ENCODE measurements at places on chromosomes 3 and 15.

- no peak for DNase-seq
These were observed 44.5 kb downstream of the NANOGP8 start for GRCh38 chr15:35040339-35041255.

DNA sequence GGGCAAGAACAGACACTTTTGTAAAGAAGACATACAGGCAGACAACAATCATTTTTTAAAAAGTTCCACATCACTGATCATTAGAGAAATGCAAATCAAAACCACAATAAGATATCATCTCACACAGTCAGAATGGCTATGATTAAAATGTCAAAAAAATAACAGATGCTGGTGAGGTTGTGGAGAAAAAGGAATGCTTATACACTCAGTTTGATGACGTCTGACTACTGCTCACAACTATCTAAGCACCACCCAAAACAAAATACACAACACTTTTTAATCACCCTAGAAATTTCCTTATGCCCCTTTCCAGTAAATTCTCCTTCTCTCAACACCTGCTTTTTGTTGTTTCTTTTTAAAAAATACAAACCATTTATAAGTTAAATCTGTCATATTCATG is 228.8 kb downstream of the ISL2 start:
- no peak for DNase-seq

- no peak for DNase-seq
These were observed 10.3 kb downstream of the DCBLD2 start for GRCh38 chr3:98890965-98891910.

DNA sequence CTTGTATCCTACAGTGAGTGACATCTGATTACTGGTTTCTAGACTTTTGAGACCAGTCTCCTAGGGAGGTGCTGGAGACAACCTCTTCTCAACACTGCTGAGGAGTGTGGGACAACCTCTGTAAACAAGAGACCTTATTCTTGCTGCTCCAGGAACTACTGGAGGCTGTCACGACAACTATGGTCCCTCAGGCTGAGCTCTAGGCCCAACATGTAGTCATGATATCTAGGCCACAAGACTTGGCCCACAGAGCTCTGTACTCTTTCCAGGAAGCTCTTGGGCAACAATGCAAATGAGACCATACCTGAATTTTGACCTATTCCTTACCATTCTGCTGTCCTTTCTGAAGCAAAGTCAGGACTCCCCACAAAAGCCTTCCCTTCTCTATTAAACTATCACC is 24.3 kb upstream of the HEG1 start:
- no peak for DNase-seq

- no peak for DNase-seq
These were observed 566.7 kb upstream of the ZNF717 start for GRCh38 chr3:76352051-76352450.

DNA sequence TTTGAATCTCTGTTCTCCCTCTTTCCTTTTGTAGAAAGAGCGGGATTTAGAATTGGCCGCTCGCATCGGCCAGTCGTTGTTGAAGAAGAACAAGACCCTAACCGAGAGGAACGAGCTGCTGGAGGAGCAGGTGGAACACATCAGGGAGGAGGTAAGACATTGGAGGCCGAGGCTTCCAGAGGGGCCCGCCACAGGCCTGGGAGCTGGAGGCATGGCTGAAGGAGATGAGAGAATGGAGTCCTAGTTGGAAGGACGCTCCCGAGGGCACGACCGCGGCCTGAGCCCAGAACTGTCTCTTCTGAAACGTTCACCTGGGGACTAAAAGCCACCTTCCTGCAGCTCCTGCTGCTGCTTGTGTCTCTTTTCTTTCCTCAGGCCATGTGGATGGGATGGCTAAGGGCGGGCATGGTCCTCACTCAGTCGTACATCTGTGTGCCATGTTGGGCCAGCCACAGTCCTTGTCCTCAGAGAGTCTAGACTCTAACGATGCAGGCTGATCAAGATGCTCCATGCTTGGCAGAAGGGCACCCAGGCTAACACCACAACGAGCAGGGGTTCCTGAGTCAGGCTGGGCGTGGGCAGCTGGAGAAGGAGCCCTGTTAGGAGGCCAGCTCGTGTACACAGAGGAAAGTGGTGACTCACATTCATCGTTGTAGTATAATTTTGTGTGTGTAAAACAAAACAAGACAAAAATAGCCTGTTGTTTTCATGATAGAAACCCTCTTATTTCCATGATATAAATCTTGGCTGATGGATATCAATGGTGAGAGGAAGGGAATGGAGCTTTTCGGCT is 81.1 kb downstream of the CCK start:
- no peak for DNase-seq

GRCh38 chr3:49619649-49620048 is 54.5 kb upstream of the APEH start:
- no peak for DNase-seq

- no peak for DNase-seq
These were observed at the start of gene TRIM71 for GRCh38 chr3:32817558-32818228. TRIM71 (plus strand) TSS chr3:32817997; CDS start chr3:32818081, 84 bp downstream.

GRCh38 chr3:27423463-27423862 is 54.3 kb upstream of the NEK10 start:
- no peak for DNase-seq

GRCh38 chr15:74252291-74252690 is 16.2 kb downstream of the CCDC33 start:
- DNase-seq, result no peak

- no peak for DNase-seq
These were observed 53.9 kb downstream of the TCAIM start for GRCh38 chr3:44392489-44392888.

DNA sequence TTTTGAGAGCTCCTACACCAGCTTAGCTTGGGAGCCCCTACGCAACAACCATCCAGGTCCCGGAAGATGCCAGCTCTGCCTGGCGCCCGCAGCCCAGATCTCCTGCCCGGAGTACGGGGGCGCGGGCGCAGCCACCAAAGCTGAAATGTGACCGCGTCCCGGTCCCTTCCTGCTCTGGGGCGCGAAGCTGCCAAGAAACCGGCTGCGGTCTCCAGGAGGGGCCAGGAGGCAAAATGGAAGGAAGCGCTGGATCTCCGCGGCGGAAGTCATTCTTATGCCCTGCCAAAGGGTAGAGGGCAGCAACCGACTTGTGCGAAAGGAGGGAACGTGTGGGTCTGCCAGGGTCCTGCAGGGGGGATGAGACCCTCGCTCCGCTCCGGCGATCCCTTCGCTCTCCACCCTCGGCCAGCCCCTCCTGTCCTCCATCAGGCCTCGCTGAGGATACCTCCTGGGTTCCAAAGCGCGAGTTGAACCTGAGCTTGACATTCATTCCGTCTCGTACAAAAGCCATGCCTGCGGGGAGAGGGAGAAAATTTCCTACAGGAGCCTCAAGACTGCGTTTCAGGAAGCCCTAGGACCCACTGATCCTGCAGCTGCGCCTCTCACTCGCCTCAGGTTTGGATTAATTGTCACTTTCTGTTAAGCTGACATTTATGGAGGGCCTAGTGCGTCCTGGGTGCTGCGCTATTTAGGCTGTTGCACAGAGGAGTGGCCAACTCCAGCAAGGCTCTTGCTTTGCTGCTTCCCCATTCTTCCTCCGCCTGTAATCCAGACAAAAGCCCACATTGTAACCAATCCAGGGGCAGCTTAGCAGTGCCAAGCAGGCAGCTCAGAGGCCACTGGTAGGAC is 98.3 kb upstream of the VGLL3 start:
- peak; percentile 52 for DNase-seq

- no peak for DNase-seq
These were observed 50.2 kb upstream of the VGLL3 start for GRCh38 chr3:87041191-87041590.

- DNase-seq, result no peak
These were observed 472.2 kb downstream of the MCTP2 start for GRCh38 chr15:94703596-94703995.

DNA sequence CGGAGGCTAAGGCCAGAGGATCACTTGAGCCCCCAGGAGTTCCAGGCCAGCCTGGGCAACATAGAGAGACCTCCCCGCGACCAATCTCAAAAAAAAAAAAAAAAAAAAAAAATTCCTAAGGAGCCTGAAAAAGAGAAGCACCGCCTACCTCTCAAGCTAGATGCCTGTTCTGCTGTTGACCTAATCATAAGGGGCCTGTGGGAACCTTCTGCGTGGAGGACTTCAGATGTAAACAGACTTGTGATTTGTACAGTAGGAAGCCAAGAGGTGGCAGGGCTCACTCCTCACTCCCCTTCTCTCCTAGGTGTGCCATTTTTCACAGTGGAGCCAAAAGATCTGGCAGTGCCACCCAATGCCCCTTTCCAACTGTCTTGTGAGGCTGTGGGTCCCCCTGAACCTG is 3.2 kb downstream of the TYRO3 start:
- DNase-seq, result no peak

DNA sequence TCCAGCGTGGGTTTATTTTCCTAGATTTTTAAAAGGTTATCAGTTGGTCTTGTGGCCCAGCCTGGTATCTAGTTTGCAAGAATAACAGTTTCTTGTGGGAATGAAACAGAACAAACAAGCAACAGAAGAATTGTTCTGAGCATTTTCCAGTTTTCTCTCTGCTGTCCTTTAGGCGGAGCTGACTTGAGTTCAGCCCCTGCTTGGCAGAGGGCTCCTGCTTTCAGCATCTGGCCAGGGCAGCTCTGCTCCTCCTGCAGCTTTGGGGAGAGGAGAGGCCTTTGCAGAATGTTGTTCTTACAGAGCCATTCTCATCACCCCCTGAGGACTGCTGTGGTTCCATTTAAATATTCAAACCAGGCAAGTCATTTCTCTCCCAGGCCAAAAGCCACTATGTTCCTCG is 117.7 kb downstream of the ALDH1A2 start:
- no peak for DNase-seq

- no peak for DNase-seq
These were observed 10.1 kb upstream of the GOLGB1 start for GRCh38 chr3:121759541-121760202.

DNA sequence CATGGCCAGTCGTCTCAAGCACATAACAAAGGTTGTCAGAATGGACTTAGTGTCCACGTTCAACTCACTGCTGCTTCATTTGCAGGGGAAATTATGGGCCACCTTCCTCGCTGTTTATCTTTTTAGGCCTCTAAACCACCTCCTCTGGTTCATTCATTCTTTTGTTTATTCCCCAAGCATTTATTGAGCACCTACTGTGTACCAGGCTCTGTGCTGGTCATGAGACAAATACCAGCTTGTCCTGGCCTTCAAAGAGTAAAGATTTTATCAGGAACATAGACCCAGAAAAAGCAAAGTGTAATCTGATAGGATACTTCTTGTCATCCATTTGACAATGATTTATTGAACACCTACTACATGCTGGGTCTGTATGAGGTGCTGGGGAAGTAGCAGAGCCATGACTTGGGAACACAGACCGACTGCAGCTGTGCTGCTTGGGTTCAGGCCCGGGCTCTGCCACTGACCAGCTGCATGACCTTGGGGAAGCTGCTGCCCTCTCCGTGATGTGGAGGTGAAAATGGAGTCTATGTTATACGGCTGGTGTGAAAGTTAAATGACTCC is 63.4 kb upstream of the SLC6A6 start:
- DNase-seq, result no peak

GRCh38 chr3:113251817-113252216 is 40.5 kb downstream of the BOC start:
- no peak for DNase-seq

- DNase-seq, result no peak
These were observed 13.2 kb downstream of the TKT start for GRCh38 chr3:53242642-53243041.

GRCh38 chr15:97604677-97605076 is 355.8 kb upstream of the ARRDC4 start:
- DNase-seq, result no peak

GRCh38 chr15:64844576-64845145 is 2.9 kb downstream of the PLEKHO2 start:
- no peak for DNase-seq

GRCh38 chr15:25713736-25714537 is 149.2 kb downstream of the ATP10A start:
- DNase-seq, result no peak

DNA sequence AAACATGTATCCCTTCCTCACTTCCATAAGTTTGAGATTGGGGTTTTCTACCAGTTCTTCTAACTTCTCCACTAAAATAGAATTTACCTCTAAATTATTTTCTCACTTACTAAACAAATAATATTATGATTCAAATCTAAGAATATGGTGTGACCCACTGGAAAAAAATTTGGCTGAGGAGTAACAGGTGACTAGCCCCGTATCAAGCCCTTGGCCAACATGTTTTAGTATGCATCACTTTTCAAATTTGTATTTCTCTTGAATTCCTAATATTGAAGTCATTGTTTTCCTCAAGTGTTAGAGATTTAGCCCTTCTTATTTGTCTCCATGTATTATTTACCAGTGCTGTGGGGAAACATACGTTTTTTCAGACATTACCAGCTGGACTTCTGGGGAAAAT is 759.4 kb downstream of the NSUN3 start:
- DNase-seq, result no peak

GRCh38 chr3:45567730-45568172 is 26.8 kb upstream of the LIMD1 start:
- no peak for DNase-seq

DNA sequence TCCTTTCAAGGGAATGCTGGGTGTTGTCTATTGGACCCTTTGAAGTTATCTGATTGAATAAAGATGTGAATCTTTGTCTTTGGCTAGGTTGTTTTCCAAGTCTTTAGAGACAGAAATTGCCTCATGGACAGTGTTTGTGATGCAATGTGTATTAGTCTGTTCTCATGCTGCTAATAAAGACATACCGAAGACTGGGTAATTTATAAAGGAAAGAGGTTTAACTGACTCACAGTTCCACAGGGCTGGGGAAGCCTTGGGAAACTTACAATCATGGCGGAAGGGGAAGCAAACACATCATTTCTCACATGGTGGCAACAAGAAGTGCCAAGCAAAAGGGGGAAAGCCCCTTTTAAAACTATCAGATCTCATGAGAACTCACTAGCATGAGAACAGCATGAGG is 88.8 kb upstream of the PLXND1 start:
- no peak for DNase-seq

- no peak for DNase-seq
These were observed 26.3 kb upstream of the CCDC39 start for GRCh38 chr3:180705619-180706018.

DNA sequence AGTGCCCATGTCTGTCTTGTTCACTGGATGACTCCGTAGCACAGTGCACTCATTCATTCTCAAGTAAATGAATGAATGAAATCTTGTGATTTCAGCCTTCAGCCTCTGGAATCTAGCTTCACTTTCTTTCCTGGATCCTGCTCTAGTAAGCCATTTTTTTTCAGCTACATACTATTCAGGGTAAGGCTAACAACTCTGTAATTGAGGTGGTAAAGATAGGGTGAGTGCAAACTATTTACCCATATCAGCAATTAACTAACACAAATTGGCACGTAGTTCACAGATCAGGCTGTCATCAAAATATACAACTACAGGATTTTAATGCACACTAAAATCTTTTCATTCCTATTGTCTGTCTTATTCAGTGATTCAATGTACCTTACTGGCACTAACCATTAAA is 195.1 kb upstream of the SLC2A2 start:
- DNase-seq, result no peak

DNA sequence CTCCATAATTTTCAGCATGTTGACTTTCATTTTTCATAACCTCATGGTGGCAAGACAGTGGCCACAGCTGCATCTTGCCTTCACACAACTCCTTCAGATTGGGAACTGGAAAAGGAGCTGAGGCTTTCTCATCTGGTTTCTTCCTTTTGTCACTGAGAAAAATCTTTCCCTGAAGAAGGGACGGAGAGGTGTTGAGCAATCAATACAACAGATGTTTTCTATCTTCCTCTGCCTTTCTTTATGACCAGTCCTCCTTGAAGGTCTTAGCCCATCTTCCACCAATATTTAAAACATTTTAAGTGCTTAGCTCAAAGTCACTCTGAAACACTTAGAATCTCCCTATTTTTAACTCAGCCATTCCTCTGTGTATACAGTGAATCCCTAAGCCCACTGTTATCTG is 11.9 kb downstream of the ZNF660 start:
- no peak for DNase-seq
